ENCODE measurements at places on chromosomes 3 and 15.
A peak's percentile ranks its signal among the peaks of the same experiment; 100 is the strongest.

DNA sequence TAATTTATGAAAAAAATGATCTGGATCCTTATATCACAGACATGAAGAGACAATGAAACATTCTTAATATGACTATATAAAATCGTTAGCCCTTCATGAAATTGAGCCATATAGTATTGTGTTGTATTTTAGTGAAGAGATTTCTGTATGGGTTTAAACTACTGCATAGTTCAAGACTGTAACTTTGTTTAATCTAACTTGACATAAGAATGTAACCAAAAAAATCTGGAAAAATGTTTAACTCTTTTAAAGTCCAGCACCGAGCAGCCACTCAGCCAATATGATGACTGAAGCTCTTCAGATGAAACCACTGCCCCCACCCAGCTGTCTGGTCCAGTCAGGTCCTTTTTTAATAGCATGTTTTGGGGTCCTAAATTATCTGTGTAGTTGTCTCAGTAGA lies 4.9 kb downstream of the NANOGP8 start:
- DNase-seq, result no peak

DNA sequence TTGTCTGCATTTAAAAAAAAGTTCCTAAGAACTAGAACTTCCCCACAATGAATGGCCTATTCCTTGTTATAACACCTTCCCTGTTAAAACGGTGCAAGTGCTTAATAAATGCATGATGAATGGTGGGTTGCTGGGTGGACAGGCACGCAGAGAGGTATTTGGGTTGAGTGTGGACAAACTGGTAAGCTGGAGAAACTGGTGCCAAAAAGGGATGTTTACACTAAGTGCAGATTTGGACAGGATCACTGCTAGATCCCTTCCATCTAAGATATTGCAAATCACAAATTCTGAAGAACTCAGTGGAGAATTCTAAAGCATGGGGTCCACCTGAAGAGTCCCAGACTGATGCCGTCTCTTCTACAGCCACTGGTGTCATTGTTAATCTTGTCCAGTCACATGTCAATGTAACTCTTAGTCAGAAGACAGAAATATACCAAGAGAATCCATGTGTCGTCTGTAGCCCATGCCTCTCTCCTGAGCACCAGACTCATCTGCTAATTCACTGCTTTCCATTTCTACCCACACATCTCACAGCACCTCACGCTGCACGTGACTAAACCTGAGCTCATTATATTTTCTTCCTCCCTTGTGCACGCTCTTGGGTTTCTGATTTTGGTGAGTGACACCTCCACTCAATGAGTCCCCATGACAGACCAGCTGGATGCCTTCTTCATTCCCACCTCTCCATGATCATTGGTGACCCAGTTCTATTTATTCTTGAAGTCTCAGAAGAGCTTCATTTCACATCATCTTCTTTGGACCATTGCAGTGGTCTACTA lies 328.9 kb downstream of the THSD4 start:
- no peak for DNase-seq

- no peak for DNase-seq
Measured at GRCh38 chr3:4897765-4898453, 81.3 kb upstream of the BHLHE40 start.

DNA sequence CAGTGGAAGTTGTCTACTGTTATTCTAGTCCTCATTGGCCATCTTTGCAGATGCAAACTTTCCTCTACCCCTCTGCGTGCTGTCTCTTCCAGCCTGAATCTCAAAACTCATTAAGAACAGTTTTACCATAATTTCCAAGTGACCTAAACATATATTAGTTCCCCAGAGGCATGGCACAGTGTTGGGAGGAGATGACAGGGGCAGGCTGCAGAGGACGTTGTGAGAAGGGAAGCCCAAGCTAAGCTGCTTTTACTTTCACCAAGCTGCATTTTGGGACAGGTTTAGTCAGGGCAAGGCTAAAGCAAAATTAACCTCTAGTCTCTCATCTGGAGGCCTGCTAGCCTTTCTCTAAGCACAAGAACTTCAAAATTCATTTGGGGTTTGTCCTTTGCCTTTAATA lies 318.6 kb upstream of the SATB1 start:
- DNase-seq, result no peak

- DNase-seq, result no peak
Measured at GRCh38 chr15:28094732-28095521, 4.2 kb downstream of the OCA2 start.

GRCh38 chr3:127374086-127375010 lies 86.5 kb upstream of the PRR20G start:
- DNase-seq, result peak; percentile 1

DNA sequence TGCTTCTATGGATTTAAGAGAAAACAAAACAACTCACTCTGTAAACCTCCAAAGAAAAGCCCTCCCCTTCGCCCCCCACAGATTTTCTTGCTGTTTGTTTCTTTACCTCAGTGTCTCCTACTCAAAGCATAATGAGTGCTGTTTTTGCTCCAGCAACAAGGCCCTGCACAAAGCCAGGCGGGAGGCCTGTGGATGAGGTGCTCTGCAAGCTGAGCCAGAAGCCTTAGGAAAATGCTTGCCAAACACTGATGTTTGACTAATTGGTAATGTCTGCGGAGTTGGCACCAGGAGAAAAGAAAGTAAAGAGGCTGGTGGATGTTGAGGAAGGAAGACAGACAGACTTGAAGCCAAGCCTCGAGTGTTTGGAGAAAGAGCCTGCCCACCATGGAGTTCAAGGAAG lies 99.7 kb downstream of the RARB start:
- no peak for DNase-seq

DNA sequence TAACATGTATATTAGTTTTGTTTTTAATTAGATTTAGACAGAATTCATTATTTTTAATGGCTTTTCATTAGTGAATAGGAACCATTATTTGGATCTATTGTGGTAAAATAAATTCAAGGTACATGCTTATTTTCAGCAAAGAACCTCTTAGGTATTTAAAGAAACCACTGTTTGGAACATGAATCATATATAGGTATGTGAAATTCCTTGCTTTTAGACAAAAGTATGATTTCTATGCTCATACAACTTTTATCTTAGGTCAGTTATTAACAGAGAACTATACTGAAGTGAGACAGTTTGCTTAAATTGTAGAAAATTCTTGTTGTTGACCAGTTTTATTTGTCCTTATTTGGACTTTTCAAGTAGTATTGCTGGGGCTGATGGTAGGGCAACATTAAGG lies 389.9 kb downstream of the FEZF2 start:
- no peak for DNase-seq

DNA sequence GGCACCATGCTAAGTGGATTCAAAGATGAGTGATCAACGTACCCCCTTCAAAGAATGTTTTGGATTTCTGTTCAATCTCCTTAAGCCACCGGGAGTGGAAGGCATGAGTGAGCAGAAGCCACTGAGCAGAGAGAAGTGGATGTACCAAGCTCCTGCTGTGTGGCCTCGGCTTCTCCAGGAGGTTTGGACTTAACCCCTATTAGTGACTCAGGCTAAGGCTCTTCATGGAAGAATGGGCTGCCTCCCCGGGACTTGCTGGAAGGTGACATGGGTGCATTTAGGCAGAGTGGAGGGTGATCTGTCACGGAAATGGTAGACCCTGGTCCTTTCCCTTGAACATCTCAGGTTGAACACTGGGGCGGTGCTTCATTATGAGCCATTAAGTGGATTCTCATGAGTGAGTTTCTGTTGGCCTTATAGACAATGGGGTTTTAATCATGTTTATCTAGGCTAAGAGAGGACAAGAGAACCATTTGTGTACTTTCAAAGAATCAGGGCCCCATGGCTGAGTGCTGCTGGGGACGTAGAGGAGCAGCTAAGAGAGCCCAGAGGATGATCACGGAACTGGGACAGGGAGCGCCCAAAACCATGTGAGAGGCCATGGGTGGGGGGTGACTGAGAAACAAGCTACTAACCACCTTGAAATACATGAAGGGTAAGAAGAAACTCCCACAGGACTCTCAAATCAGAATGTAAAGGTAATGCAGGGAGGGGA lies 62.2 kb downstream of the HES1 start:
- DNase-seq, result no peak

GRCh38 chr15:76235186-76235826 lies 76.0 kb downstream of the ETFA start:
- DNase-seq, result peak; percentile 28

- no peak for DNase-seq
Measured at GRCh38 chr3:128077665-128078064, 25.4 kb downstream of the SEC61A1 start.

DNA sequence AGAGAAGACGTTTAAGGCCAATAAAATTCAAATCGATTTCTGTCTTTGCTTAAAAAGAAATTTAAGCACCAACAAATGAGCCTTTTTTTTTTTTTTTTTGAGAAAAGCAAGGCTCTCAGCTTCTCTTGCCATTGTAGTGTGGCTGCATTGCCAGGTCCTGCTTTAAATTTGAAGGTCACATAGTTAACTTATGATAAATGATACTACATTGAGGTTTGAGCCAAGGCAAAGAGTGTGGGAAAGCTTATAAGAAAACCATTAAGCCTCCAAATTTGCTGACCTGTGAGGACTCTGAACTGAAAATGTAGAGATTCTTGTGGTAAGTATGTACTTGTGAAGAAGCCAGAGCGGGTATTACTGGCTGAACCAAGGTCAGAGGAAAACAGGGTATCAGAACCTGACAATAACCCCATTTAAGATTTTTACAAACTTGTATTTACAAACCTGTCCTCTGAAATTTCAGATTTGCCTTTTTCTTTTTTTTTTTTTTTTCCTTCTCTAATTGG lies 519.7 kb upstream of the RGMA start:
- no peak for DNase-seq

DNA sequence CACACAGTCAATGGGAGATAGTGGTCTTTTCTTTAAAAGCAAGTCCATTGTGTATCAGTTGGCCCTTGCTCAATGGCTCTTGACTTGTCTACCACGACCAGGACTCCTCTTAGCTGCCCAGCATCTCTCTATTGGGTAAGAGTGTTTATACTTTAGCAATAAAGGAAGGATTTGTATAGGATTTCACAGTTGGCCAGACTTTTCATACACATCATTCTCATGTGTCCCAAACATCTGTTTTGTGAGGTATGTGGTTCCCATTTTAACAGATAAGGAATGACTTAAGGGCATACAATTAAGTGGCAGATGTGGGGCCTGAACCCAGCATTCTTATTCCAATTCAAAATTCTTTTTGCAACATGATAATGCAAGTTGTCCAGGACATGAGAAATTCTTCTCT lies 191.5 kb downstream of the CHST2 start:
- DNase-seq, result no peak

- peak; percentile 82 for DNase-seq
Measured at GRCh38 chr3:107208100-107208499, 169.1 kb upstream of the CCDC54 start.

DNA sequence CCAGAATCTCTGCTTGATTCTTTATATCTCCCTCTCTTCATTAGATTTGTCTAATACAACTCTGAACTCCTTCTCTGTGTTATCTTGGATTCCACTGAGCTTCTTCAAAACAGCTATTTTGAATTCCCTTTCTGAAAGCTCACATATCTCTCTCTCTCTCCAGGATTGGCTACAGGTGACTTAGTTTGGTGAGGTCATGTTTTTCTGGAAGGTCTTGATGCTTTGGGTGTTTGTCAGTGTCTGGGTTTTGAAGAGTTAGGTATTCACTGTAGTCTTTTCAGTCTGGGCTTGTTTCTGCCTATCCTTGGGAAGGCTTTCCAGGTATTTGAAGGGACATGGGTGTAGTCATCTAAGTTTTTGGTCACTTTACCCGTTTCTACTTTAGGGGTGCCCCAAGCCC lies 781.8 kb downstream of the FHIT start:
- no peak for DNase-seq

GRCh38 chr3:100838157-100838556 lies 128.9 kb downstream of the TFG start:
- no peak for DNase-seq

DNA sequence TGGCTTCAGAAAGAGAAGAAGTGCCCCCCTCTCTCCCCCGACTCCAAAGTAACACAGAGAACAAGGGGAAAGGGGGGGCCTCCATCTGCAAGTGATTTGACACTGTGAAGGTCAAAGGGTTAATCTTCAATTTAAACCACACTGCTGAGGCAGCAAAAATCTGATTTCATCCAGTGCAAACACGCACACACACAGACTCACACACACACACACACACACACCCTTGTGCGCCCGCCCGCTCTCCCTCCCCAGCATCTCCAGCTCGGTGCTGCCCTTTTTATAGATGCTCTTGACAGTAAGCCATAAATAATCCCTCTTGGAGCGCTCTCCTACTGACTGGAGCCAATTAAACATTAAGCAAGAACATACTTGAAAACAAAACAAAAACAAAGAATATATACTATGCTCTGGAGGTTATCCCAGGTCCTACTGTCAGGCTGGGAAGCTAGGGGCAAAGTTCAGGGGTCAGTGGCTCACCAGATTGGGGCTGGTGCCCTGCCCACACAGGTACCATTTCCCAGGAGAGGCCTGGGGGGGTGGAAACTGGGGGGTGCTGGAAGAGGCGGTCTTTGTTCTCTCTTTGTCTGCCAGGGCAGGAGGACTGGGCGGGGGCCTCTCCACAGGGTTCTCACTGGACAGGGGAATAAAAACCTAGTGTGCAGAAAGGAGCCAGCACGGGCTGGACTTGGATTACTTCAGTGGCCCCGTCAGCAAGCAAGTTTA lies 16.3 kb downstream of the BMF start:
- DNase-seq, result no peak

DNA sequence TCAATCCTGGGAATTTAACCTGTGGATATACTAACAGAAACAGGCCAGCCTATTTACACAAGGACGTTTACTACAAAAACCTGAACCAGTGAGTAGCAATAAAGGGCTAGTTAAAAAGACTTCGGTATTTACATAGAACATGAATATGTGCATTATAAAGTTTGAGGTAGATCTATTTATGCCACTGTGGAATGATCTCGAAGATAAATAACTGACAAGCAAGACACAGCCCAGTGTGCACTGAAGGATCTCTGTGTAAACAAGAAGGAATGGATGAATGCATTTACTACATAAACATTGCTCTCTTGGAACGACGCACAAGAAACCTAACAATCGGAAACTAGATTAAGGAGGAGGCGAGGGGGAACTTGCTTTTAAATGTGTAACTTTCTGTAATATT lies 132.0 kb upstream of the NSMCE3 start:
- DNase-seq, result no peak

GRCh38 chr15:40029979-40030893 lies 8.7 kb downstream of the SRP14 start:
- DNase-seq, result peak; percentile 35

DNA sequence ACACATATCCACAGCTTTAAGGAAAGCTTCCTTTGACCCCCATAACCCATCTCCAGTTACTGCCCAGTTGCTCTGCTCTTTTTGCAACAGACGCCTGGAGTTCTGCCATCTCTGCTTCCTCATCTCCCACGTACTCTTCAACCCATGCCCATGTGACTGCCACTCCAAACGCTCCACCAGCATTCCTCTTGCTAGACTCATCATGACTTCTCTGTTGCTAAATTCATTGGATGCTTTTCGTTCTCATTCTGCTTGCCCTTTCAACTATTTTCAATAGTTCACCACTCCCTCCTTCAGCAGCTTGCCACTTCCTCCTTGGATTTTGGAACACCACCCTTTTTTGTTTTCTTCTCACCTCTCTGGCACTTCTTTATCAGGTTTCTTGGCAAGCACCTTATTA lies 2.7 kb upstream of the KNSTRN start:
- peak; percentile 73 for DNase-seq

GRCh38 chr3:187039100-187039722 lies 100.1 kb downstream of the RPL39L start:
- no peak for DNase-seq

- DNase-seq, result no peak
Measured at GRCh38 chr3:191997579-191998268, 536.8 kb downstream of the PYDC2 start.

GRCh38 chr3:57152151-57153143 lies 12.7 kb downstream of the IL17RD start:
- DNase-seq, result no peak

- peak; percentile 15 for DNase-seq
Measured at GRCh38 chr3:182710557-182711157, 82.6 kb upstream of the ATP11B start.

GRCh38 chr3:158896729-158897128 lies 94.9 kb downstream of the MFSD1 start:
- no peak for DNase-seq

All from foreskin melanocyte (primary cell).